GDM1 (cell line): ENCODE measurements at places on chromosomes 1 and 21.
A peak's percentile ranks its signal among the peaks of the same experiment; 100 is the strongest.

DNA sequence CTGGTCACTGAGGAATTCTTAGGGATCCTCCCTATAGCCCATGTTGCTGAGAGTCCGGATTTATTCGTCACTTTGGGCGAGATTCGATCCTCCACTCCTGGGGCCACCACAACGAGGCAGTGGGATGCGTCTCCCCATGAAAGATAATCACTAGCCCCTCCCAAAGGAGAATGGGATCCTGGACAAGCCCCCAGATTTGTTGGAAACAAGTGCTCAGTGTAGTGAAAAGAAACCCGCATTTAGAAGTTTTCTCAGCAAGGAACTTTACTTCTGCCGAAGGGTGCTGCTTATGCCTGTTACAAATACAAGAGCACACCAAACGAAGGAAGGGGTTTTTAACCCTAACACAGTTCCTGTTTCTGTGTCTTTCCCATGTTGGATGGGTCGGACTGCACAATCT, 83.3 kb downstream of the ZFYVE9 start:
- DNase-seq: no peak

DNA sequence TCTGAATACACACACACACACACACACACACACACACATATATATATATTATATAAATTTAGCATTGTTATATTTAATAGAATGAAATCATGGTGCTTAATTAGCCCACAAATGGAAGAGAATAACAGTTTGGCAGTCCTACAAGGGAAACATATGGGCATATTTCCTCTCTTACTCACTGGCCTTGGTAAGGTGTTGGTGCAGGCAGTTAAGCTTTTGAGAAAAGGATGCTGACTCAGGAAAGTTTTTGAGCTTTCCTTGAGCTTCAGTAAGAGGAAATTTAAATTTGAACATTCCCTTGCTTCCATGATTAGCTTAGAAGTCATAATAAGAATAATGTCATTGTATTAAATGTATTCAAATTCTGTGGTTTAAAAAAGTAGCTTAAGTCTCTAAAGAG, 37.0 kb upstream of the B3GALT5 start:
- no peak for DNase-seq

DNA sequence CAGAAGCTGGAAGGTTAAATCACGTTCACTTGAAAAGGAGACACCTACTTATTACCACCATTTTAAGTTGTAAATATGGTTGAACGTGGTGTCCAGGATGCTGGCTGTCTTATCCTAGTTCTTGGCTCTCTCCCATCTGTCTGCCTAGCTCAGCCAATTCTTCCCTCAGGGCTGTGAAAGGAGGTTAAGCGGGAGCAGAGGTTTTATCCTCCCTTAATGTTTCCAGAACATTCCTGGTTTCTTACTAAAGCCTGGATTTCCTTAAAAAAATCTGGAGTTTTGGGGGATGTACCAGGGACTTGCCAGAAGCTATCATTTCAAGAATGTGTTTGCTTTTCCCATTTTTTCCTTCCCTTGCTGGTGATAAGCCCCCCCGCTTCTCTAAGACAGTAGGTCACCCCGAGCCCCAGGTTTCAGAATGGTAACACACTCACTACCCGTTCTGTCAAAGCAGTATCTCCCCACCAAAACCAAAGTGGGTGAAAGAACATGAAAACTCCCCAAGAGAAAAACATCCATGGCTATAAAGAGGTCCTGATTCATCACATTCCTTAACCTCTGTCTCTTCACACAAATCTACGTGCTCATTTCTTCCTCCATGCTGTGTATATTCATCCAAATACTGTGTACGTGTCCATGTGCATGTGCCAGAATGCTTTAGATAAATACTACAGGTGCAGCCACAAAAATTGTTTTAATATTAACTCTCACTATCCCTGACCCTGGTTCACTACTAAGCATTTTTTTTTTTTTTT, 114.7 kb downstream of the MAP3K21 start:
- no peak for DNase-seq

- no peak for DNase-seq
These were observed 27.1 kb downstream of the CFAP57 start for GRCh38 chr1:43199093-43199726.

- no peak for DNase-seq
These were observed 15.2 kb downstream of the SSX2IP start for GRCh38 chr1:84675106-84675505.

GRCh38 chr1:243473227-243474135, 217.6 kb downstream of the SDCCAG8 start:
- DNase-seq: no peak

- DNase-seq: no peak
These were observed 720 bp downstream of the SUSD4 start for GRCh38 chr1:223363057-223363855.

DNA sequence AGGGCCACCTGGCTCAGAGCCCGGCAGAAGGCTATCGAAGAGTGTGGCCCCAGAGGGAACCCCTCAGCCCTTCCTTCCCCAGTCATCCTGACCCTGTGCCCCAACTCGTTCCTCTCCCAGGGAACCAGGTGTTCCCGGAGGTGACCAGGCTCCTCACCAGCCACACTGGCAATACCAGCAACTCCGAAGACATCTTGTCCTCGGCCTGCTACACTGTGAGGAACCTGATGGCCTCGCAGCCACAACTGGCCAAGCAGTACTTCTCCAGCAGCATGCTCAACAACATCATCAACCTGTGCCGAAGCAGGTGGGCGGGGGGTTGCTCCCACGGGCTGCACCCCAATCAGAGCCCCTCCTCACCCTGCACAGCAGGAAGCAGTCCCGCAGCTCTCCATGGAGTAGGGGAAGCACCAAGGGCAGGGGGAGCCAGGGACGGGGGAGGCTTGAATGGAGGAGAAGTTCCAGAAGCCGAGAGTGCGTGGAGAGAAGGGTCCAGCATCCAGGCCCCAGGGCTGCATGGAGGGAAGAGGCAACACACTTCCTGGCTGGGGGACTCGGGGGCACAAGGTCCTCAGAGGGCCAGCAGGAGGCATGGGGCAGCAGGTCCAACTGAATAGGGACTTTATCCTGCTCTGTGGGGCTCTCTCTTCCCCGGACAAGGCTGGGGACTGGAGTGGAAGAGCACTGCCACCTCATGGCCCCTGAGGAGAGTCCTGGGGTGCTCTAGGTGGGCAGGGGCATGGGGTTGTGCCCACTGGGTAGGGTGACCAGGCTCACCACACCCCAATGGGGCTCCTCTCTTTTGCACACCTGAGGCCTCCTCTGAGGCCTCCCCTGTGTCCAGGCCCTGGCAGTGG, 41.7 kb downstream of the PKP1 start:
- DNase-seq: no peak

- DNase-seq: no peak
These were observed 210.3 kb downstream of the ASTN1 start for GRCh38 chr1:176954242-176954641.

DNA sequence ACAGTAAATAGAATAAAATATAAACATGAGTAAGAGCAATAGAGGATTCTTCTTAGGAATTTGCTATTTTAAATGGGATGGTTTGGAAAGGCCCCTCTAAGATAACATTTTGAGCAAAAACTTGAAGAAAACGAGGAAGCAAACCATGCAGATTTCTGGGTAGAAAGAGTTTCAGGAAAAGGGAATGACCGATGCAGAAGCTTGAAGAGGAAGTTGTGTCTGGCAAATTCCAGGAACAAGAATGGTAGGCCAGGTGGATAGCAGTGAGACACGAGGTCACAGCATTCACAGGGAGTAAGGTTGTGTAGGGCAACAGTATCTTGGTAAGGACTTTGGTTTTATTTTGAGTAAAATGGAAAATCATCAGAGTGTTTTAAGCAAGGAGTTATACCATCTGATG, 108.9 kb downstream of the PEX14 start:
- peak; percentile 10 for DNase-seq

- DNase-seq: no peak
These were observed 704.5 kb upstream of the B3GALT2 start for GRCh38 chr1:193890935-193891334.

GRCh38 chr1:220290140-220290761, 18.0 kb upstream of the RAB3GAP2 start:
- DNase-seq: no peak
